ENCODE measurements at places on chromosomes 5 and 9. TPM values are rescaled to one million over a fixed set of nuclear protein-coding genes. Genes with fewer than 3 reads are reported as not detected.

ANKRD34B gene
- total RNA-seq: not detected

CRB2 gene
- not detected for total RNA-seq

GRCh38 chr5:128770907-128771306, 194.4 kb upstream of the SLC27A6 start:
- DNase-seq: peak; percentile 18

DNA sequence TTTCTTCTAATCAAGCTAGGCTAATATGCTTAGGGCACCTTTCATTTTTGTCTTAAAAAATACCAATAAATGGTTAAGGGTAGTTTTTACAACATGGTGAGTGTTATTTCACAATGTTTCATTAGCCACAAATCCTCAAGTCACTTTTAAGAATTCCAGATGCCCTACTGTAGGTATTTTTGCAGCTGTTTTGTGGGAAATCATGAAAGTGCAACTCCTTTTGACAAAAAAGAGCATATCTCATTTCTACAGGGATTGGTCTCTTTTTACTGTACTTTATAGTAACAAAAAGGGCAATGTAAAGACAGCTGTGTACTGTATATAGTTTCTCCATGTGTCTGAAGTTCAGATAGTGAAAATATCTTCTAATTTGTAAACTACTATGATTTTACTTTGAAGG, 28.3 kb upstream of the GAS1 start:
- DNase-seq: no peak

IL13 gene
- total RNA-seq: not detected

GRCh38 chr5:103393101-103393754, 134.7 kb downstream of the MACIR start:
- DNase-seq: peak; percentile 14

GRCh38 chr5:1004461-1005248, 3.9 kb upstream of the NKD2 start:
- peak; percentile 75 for DNase-seq

DNA sequence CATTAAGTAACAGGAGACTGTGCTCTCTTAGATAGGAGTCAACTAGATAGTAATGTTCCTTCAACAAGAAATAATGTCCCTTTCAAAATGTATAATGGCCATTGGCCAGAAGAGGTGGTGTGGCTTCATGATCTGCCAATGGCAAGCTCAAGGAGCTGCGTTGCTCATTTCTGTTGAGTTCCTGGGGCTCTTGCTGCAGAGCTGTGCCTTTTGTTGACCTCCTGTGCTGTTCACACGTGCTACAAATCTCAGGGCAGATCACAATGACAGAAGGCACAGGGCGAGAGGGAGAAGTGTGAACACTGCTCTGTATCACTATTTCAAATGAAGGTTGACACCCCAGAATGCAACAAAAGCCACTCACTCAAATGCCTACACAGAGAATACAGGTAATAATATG, 16.0 kb upstream of the TBC1D2 start:
- no peak for DNase-seq

FNIP1 gene
- 31.0 TPM for total RNA-seq

GRCh38 chr5:66861402-66861801, 265.2 kb downstream of the MAST4 start:
- peak; percentile 32 for DNase-seq

DNA sequence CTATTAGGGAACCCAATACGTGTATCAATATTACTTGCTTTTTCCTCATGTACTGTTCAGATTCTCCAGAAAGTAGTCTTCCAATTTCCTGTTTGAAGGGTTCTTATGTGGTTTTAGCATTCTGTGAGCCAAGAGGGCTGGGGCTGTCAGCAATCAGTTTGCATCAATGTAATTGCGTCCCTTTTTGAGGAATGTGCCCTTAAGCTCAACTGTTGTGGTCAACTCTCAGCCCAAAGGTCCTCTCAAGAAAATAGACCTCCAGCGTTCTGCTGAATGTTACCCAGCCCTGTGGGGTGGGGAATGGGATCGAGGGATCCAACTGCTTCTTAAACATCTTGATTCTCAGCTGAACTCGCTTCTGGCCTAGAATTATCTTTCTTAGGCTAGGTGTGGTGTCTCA, 43.8 kb upstream of the CDK20 start:
- DNase-seq: no peak

DNA sequence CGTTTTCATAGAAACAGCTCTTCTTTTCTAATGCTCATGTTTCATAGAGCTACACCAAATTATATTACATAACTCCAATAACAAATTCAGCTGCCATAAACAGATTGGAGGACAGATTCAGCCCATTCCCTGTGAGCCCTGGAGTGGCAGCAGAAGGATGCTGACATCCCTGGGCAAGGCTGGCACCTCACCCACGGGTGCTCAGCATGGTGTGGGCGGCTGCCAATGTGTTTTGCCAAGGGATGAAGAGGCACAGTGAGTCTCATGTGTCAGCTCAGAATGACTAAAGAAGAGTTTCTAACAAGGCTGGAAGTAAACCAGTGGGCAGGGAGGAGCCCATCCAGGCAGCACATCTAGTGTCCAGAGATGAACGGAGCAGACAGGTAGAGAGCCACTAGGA, 127.1 kb upstream of the ICE1 start:
- DNase-seq: no peak

C9orf85 gene
- 12.4 TPM for total RNA-seq
